ENCODE measurements at places on chromosomes 2 and 18.

GRCh38 chr2:152415231-152415642 is 80.3 kb downstream of the FMNL2 start:
- no peak for DNase-seq

DNA sequence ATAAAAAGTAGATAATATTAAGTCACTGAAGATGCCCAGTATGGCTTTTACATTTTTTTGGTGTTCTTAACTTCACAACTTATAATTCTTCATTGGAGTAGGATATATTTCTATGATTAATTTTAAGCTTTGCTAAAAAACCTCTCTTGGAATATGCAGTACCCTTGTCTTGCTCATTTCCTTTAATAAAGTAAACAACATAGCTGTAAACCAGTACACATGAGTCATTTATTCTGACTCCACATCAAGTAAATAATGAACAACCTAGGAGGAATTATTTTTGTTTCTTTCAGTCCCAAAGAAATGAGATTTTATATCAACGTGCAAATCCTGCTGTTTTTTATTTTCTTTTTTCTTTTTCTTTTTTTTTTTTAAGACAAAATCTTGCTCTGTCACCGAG is 869.1 kb downstream of the CNTNAP5 start:
- DNase-seq = no peak

- DNase-seq = no peak
Measured at GRCh38 chr2:202141329-202141947, 68.4 kb downstream of the KIAA2012 start.

DNA sequence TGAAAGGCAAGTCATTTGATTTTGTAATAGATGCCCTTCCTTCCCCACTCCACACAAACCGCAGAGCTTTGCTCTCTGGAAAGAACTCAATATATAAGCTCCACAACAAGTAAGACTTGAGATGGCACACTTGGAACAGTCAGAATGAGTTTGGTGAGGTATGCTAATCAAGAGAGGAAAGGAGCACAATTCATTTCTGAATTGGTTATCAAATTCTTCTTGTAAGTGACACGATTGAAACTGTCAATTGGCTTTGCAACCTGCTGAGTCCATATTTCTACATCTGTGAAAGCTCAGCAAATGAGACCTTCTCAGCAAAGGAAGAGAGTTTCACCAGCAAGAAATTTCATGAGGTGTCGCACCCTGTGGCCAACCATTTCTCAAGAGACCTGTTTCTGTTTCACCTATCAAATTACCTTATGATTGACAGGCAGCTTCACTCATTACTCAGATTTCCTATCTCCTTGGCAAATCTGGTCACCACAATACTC is 19.1 kb downstream of the CTLA4 start:
- DNase-seq = no peak

DNA sequence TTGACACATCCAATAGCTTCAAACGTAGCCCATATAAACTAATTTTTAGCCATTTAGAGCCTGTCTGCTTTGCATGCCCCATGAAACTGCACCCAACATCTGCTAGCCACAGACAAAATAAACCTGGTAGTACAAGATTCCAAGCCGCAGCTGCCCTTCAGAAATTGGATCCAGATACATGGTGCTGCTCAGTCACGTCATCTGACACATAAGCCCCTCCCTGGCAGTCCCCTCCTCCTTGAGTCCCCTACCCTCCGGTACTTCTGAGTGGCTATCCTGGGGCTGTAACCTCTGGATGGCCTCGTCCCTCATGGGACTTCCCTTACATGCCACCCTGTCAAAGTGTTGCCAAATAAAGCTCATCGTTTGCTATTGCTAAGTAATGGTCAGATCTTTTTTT is 33.8 kb downstream of the PROC start:
- no peak for DNase-seq

- DNase-seq = no peak
Measured at GRCh38 chr2:242035858-242036652, 166.5 kb downstream of the RTP5 start.

DNA sequence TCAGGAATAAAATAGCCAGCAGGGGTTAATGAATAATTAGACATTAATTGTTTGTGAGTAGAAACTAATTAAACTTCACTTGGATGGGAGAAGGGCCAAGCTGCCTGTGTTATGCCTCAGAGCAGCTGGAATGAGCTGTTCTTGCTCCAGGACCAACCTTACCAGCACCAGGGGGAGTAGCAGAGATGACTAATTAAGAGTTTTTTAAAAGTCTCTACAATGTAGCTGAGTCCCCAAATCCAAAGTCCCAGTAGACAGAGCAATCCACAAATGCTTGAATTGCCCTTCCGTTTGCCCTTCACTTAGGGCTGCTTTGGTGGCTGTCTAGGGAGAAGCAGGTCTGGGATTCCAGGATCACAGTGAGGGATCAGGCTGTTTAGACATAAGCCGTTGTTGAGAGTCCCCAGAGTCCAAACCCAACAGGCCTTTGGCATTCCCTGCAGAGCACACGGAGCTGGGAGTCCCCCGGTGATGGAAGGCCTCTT is 59.4 kb downstream of the RHOB start:
- no peak for DNase-seq

DNA sequence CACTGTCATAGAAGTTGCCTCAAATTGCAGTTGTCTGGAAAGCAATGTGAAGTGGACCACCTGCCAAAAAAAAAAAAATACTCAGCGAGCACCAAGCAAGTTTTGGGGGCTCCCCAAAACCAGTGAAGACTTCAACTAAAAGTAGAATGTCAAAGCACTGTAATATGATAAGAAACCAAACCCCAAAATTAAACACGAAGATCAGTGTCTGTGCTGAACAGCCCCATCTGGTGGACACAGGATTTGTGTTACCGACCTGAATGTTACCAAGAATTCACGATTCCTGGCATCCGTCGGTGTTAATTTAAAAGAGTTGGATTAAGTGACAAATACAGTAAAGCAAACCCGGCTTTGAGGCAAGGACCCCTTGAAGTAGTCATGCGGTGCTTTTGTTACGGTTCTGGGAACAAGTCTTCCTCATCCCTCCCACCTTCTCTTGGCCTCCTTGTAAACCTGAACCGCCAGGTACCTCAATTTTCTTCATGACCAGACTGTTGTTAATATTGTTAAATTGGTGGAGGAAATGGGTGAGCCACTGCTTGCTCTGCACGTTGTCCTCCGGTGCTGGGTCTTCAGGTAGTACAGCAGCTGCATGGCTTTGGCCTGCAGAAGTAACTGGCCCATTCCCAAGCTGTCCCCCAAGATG is 31.3 kb upstream of the SSB start:
- peak; percentile 42 for DNase-seq

GRCh38 chr2:120914839-120915521 is 179.3 kb downstream of the GLI2 start:
- no peak for DNase-seq

- peak; percentile 83 for DNase-seq
Measured at GRCh38 chr18:42564761-42565160, 550.7 kb downstream of the RIT2 start.

DNA sequence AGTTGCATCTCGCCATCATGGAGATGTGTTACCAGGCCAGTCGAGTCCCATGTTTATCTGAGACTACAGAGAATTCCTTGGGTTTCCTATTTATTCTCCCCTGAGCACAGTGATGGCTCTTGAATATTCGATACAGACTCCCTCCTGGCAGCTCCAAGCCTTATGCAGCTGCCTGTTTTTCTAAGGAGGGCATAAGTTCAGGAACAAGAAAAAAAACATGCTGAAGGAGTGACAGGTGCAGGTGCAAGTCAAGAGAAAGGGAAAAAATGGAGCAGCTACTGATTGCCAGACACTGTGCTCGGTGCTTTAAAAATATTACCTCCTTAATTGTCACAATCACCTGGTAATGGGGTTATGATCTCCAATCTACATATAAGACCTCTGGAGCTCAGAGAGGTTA is 177.2 kb upstream of the DPP10 start:
- DNase-seq = no peak

GRCh38 chr2:96116424-96116878 is at the start of gene ADRA2B:
Gene ADRA2B (minus strand): TSS chr2:96116571. CDS start chr2:96116149, 422 bp downstream.
- no peak for DNase-seq

GRCh38 chr2:54176577-54176976 is 61.2 kb downstream of the ACYP2 start:
- DNase-seq = peak; percentile 58

GRCh38 chr2:233209533-233210171 is 41.8 kb upstream of the ATG16L1 start:
- DNase-seq = no peak

GRCh38 chr18:31657823-31658669 is 26.3 kb downstream of the B4GALT6 start:
- DNase-seq = no peak

GRCh38 chr18:26981360-26982082 is 116.0 kb upstream of the AQP4 start:
- DNase-seq = peak; percentile 14

GRCh38 chr2:74596584-74596983 is 42.1 kb downstream of the DOK1 start:
- DNase-seq = no peak

- DNase-seq = no peak
Measured at GRCh38 chr2:113060396-113060795, 1.4 kb downstream of the IL36RN start.

DNA sequence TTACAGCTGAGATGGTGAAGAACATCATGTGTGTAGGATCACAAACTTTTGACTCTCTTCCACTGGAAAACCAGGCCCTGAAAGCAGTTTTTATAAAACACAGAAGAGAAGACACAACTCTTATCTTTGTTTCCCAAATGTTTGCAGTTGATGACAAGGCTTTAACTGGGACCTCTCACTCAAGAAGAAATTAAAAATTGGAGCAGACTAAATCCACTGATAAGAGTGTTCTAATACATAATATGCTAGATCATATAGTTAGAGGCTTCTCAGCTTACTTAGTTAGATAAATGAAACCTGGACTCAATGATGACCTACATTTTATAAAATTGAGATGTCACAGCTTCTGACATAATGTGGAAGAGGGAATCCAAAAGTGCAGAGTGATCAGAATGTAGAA is 158.3 kb upstream of the WDSUB1 start:
- no peak for DNase-seq

DNA sequence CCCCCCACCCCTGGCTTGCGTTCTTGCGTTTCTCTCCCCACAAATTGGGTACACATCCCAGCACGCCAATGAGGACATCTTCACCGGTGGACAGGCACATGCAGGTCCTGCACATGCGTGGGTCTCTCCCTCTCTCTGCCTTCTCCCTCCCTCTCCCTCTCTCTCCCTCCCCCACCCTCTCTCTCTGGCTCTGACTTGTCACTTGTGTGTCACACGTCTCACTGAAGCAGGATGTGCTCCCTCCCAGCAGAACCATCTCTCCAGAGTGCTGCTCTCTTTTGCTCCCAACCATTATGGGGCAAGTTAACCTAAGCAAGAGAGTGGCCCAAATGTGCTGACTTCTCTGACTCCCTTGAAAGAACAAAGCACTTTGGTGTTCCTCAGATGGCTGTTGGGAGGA is 120.8 kb upstream of the CAB39 start:
- DNase-seq = no peak

- no peak for DNase-seq
Measured at GRCh38 chr2:174300114-174300513, 34.6 kb upstream of the SP9 start.

DNA sequence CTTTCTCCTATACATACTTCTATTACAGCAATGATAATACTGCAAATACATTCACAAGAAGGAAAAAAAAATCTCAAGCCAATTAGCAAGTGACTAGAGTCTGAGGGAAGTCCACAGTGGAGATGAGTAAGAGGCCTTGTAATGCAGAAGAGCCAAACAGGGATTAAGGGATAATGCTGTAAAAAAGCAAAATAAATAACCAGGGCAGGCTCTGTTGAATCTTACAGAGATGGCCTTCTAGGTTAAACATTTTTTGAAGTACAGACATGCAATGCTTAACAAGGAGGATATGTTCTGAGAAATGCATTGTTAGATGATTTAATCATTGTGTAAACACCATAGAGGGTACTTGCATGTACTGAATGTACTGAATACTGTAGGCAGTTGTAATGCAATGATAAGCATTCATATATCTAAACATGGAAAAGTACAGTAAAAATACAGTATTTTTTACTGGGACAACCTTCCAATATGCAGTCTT is 122.1 kb upstream of the RMDN2 start:
- DNase-seq = no peak

GRCh38 chr2:223720367-223720766 is 117.0 kb downstream of the AP1S3 start:
- DNase-seq = no peak

GRCh38 chr2:118094503-118094902 is 6.2 kb downstream of the INSIG2 start:
- DNase-seq = no peak

DNA sequence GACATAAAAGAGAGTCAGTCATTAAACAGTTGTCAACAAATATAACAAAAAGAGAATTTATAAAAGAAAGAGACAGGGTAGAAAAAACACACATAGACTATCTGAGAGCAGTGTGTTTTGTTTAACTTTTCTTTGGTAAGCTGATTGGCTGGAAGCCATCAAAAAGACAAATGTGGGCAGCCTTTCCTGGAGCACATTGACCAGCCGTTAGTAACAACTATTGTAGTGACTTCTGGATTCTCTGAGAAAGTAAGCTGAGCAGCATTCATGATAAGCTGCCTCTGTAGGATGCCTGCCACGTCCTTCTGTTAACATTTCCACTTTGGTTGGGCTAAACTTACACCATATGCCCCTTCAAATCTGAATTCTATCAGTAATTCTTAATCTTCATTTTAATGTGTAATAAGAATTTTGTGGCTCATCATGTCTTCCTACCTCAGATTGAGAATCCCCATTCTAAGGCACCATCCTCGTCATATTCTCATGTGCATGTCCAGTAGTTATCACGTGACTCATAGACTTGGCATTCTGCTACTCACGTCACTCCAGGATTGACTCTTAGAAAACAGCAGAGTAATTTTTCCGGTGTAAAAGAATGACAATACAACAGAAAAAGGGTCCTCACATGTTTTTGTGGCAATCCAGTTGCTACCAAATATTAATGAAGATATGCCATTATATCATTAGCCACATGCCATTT is 43.4 kb upstream of the DNAJC10 start:
- no peak for DNase-seq

GRCh38 chr18:79725486-79725885 is 45.9 kb downstream of the CTDP1 start:
- DNase-seq = no peak

DNA sequence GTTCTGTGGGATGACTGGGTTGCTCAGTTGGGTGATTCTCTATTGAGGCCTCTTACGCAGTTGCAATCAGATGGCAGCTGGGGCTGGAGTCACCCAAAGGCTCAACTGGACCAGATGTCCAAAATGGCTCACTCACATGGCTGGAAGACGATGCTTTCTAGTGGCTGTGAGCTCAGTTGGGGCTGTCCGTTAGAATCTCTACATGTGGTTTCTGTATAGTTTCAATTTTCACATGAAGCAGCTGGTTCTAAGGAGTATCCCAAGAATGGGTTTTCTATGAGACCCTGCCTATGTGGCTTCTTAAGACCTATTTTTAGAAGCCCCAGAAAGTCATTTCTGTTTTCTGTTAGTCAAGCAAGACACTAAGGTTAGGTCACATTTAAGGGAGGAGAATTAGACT is 4.4 kb downstream of the XRCC5 start:
- DNase-seq = no peak

- no peak for DNase-seq
Measured at GRCh38 chr18:74288041-74288440, 3.7 kb downstream of the CYB5A start.

GRCh38 chr2:1494257-1494656 is 81.0 kb downstream of the TPO start:
- no peak for DNase-seq

- DNase-seq = no peak
Measured at GRCh38 chr2:148238561-148238960, 217.7 kb downstream of the MBD5 start.

- DNase-seq = no peak
Measured at GRCh38 chr2:15806801-15807417, 133.4 kb upstream of the MYCN start.

- DNase-seq = no peak
Measured at GRCh38 chr18:80035997-80036396, 1.8 kb downstream of the RBFA start.
